HTR-8/SVneo (cell line): ENCODE measurements at places on chromosomes 3 and 15.

GRCh38 chr3:171364500-171364899 lies 95.7 kb downstream of the TNIK start:
- no peak for DNase-seq

DNA sequence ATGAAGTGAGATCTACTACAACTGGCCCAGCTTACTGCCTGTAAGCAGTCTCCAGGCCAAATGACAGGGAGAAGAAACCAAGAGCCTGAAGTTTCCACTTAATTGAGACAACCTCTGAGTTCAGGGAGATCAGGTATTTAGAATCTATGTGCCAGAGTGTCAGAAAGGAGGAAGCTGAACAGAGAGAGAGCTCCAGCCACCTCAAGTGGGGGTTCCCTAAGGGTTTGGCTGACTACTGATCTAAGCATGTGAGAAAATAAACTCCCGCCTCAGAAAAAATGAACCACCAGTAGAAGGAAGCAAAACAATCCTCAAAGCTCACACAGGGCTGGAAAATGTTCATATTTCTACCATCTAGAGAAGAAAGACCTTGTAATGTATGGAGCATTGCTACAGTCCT lies 25.0 kb downstream of the ADAM10 start:
- DNase-seq, result no peak

GRCh38 chr3:193997228-193998122 lies 138.5 kb upstream of the HES1 start:
- no peak for DNase-seq

DNA sequence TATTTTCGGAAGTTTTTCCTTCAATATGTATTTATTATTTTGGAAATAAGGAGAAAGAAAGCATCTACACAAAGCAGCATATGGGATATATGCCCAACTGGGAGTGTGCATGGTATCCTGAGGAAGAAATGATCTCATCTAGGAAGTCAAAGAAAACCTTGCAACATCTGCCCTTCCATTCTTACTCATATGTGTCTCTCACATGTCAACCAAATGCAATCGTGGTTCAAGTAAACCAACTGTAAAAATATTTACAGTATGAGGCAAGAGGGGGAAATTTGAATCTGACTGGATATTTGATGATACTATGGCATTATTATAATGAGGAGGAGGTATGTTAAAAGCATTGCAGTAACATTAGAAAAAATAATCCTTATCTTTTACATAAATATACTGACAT lies 3.2 kb upstream of the SCG3 start:
- DNase-seq, result no peak

- DNase-seq, result no peak
Measured at GRCh38 chr3:133509488-133509887, 64.0 kb upstream of the CDV3 start.

- DNase-seq, result no peak
Measured at GRCh38 chr15:48719668-48720067, 74.2 kb upstream of the FBN1 start.

DNA sequence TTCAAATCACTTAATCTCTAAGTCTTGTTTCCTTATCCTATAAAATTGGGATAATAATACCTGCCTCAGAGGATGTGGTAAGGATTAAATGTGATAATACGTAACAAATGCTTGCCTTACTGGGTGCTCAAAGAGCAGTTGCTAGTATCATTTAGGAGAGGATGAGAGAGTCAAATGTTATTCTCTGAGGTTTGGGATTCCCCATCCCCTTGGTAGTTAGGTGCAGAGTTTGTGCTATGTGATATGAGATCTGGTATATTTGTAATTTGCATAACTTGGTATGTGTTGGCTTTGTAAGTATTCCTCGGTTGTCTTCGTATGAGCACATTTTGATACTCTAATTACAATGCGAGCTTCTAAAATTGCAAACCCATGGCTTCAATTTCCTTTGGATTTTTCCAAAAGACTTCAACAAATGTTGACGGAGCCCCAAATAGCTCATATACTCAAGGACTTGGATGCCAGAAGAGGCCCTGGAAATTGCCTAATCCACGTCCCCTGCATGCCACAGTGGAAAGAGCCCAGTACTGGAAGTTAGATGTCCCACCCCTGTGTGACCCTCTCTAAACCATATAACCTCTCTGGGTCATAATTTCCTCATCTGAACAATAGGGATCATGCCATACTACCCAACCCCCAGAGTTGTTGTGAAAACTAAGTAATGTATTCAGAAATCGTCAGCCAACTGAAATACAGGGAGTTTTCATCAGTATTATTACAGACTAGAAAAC lies 85.0 kb downstream of the FBN1 start:
- no peak for DNase-seq

GRCh38 chr3:152156880-152157279 lies 111.8 kb upstream of the MBNL1 start:
- DNase-seq, result no peak

DNA sequence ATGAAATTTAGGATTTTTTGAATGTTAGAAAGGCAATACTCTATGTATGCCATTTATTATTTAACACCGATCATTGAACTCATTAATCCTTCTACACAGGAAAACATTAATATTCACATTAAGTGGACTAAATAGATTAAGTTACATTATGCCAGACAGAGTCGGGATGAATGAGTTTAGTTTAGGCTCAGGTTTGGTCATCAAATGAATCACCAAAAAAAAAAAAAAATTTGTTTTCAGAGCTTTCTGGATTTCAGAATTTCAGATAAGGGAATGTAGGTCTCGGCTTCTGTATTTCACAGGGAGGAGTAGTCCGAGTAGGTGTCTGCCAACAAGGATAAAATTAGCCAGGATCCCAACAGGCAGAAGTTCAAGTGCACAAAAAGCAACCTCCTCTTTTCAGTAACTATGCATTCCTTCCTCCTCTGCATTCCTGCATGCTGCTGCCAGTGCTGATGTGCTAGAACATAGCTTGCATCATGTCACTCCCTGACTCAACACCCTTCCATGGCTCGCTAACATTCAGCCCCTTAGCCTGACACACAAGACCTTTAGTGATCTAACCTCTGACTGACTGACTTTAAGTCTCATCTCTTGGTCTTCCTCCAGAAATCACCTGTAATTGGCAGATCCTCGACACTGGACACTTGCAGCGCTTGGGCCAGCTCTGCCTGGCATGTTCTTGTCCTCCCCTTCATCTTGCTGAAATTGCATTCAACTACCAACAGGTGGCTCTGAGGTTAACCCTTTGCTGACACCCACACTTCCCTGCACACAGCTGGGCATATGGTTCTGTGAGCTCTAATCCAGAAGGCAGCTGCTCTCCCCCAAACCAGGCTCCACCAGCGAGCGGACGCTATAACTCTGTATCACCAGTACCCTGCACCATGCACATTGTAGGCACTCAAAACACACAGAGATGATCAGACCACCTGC lies 145.4 kb upstream of the PROK2 start:
- peak; percentile 13 for DNase-seq

- DNase-seq, result no peak
Measured at GRCh38 chr3:15585111-15585845, 16.1 kb downstream of the HACL1 start.

DNA sequence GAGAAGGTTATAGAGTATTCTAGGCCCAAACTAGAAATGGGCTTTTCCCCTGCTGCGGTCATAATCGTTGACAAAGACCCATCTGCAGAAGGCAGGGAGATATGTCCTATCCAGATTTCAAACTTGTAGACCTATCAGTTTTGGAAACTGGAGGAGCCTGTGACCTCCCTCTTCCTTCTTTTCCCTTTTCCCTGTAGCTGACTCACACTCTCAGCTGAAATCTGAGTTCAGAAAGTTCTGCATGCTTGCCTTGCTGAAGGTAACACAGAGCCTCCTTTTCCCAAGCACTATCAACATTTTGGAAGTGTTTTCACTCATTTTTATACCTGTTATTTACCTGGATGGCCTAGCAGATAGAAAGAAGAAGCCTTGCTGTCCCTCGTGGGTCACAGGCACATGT lies 59.1 kb upstream of the PSMD6 start:
- DNase-seq, result no peak
